ENCODE measurements at places on chromosomes 1 and 21. TPM values are rescaled to one million over a fixed set of nuclear protein-coding genes. Genes with fewer than 3 reads are reported as not detected.

The CFHR3 gene
- total RNA-seq = not detected

The PLEKHG5 gene
- total RNA-seq = 12.0 TPM

The PRAMEF15 gene
- total RNA-seq = not detected

The NBPF14 gene
- total RNA-seq = 29.7 TPM

The POU3F1 gene
- total RNA-seq = not detected

The FAM167B gene
- 0.64 TPM for total RNA-seq

The GBP3 gene
- 22.9 TPM for total RNA-seq

The DENND2D gene
- total RNA-seq = 27.7 TPM

The CDK18 gene
- total RNA-seq = 1.4 TPM

The INAVA gene
- total RNA-seq = not detected

The LORICRIN gene
- total RNA-seq = not detected

The PGBD5 gene
- 0.48 TPM for total RNA-seq

The OR2L2 gene
- total RNA-seq = not detected

The RIPPLY3 gene
- total RNA-seq = 0.16 TPM

The LRRC53 gene
- not detected for total RNA-seq

The KLF17 gene
- total RNA-seq = not detected

The CHI3L2 gene
- 14.1 TPM for total RNA-seq

The KMO gene
- total RNA-seq = 4.3 TPM

The ANKRD45 gene
- total RNA-seq = not detected

The VHLL gene
- 0.98 TPM for total RNA-seq

The AMY1B gene
- total RNA-seq = not detected

The CD5L gene
- total RNA-seq = not detected

The NUF2 gene
- total RNA-seq = not detected

The NHLH1 gene
- total RNA-seq = not detected

The SLC9C2 gene
- total RNA-seq = not detected

The PTP4A2 gene
- 225 TPM for total RNA-seq

The TLCD4 gene
- 6.9 TPM for total RNA-seq

The COA6 gene
- 14.6 TPM for total RNA-seq

The MYOG gene
- total RNA-seq = not detected

The IFFO2 gene
- total RNA-seq = 34.4 TPM

The S100A7 gene
- total RNA-seq = not detected

The FAM151A gene
- not detected for total RNA-seq

Measured in breast epithelium (tissue), 4 donors.